ENCODE measurements at places on chromosomes 6 and 20.

- DNase-seq: no peak
Observed at GRCh38 chr6:105889902-105890301, 196.2 kb upstream of the PRDM1 start.

DNA sequence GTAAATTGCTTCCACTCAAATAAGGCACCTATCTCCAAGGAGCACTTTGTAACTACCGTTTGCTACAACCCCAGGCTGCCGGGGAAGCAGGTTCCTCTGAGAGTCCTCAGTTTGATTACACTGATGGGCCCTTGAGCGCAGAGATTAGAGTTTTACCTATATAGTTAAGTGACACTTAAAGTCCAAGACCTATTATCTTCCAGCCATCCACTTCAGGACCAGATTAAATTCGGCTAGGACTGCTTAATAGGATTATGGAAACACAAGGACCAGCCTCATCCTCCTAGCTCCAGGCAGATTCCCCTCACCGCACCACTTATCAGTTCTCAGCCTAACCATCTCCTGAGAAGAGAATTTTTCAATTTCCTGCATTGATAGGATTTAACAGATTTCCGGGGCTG lies 64.7 kb upstream of the TIAM2 start:
- DNase-seq: no peak

GRCh38 chr6:165988302-165988756 lies 179.3 kb downstream of the TBXT start:
- no peak for DNase-seq

DNA sequence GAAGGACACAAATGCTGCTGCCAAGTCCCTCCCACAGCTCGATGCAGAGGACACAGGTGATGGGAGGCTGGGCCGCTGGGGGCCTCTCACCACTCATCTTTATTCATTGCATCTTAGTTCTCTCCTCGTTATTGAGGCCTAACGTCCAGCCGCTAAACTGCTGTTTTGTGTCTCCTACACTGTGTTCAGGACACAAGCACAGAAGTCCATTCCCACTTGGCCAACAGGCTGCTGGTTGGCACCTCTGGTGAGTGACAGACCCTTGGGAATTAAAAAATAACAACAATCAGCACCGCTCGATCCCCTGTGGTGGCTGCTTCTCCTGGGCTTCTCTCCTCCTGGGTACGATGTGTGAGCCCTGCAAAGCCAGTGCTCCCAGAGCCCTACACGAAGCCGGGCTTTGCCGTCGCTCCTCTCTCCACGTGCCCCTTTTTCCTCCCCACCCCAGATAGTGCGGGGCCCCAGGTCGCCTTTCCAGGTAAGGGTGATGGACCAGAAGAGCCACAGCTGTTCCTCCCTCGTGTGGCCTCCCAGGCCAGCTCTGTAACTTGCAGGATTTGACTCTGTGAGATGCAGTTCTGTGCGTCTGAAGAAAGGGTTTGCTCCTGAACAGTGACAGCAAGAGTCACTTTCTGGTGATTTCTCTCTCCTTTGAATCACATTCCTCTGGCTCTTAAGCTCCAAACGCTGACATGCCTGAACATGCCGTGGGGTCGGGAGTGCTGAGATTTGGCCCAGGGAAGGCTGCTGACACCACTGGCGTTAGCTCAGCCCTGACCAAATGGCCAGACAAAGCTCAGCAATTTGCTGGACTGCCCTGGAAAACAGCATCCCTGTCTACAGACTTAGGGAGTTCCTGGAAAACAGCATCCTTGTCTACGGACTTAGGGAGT lies 59.3 kb downstream of the DLL1 start:
- DNase-seq: no peak

DNA sequence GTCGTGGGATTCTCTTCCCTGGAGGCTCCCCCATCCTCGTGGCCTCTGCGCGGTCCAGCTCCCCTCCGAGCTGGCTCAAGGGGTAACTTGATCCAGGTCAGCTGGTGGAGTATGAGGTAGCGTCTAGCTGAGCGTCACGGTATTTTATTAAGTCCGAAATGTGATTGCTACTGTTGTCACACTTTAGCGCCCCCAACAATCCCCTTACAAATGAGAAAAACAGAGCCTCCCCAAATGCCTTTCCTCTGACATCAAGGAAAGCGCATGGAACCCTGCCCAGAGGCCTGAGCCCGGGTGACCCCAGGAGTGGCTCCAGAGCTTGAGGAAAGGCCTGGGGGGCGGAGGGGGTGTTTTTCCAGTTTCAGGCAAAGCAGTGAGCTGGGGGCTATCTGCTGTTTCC lies 192.4 kb downstream of the ZMYND8 start:
- DNase-seq: no peak

DNA sequence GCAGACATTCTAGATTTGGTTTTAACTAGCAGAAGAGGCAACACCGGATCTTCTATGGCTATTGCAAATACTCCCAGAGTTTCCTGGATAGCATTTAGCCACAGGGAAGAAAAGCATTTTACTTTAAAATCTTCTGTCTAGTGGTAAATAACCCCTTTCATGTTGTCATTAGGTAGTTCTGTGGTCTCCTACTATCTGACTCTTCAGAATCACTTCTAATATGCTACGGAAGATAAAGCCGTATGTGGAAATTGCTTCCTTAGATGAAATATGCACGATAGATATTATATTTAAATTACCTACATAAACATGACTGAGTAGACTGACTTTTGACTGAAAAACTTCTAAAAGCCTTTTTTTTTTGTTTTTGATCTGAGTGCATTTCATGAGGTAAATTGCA lies 759 bp downstream of the CRISP3 start:
- no peak for DNase-seq

- no peak for DNase-seq
Observed at GRCh38 chr6:53432318-53433161, 83.8 kb upstream of the ELOVL5 start.

DNA sequence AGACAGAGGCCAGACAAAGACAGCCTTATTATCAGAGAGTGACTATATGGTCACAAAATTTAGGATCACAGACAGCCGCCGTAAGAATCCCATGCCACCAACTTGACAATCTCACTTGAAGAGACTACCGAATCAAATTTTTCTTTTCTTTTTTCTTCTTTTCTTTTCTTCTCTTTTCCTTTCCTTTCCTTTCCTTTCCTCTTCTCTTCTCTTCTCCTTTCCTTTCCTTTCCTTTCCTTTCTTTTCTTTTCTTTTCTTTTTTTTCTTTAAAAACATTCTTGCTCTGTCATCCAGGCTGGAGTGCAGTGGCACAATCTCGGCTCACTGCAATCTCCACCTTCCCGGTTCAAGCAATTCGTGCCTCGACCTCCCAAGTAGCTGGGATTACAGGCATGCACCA lies 1.2 kb upstream of the EPPIN start:
- DNase-seq: no peak

DNA sequence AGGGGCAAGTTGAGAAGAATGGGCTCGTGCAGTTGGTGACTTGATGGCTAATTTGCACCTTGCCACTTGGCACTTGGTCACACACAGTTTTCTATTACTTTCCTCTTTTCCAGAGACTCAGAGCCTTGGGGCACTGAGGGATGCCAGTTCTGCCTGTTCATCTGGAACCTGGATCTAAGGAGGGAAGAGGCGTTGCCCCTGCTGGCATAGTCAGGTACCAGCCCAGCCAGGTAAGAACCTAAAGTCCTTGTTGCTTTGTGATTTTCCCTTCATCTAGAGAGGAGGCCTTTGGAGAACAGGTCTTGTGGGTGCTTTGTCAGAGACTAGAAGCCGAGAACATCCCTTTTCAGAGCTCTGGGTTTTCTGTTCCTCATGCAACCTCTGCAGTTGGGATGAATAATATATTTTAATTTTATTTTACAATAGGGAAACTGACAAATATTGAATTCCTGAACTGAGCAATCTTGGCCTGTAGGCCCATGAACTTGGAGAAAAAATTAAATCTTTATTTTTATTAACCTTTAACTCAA lies 11.4 kb downstream of the SYTL3 start:
- no peak for DNase-seq

- no peak for DNase-seq
Observed at GRCh38 chr6:157088841-157089240, 234.5 kb downstream of the TMEM242 start.

DNA sequence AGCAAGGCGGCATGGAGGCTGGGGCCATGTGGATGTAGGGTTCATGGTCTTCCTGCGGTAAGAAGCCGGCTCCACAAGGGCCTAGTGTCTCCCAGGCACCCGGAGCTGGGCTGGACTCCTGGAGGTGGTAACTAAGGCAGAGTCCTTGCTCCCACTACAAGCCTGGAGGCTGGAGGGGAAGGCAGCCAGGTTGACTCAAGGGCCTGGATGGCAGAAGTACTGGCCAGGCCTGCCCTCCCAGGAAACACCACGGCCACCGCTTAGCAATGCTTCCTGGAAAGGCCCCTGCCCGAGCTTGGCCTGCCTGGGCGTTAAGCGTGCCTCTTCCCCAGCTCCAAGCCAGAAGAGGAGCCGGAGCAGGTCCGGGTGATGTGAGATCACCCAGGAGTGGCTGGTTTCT lies 182.0 kb downstream of the ZDHHC14 start:
- DNase-seq: no peak

DNA sequence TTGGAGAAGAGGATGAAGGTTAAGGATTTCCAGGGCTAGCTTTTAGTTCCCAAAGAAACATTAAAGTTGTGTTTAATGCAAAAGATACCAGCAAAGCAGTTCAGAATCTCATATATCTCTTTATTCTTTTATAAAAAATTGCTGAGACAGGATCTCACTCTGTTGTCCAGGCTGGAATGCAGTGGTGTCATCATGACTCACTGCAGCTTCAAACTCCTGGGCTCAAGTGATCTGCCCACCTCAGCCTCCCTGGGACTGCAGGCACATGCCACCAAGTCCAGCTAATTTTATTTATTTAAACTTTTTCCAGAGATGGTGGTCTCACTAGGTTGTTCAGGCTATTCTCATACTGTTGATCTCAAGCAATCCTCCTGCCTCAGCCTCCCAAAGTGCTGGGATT lies 41.1 kb upstream of the CAP2 start:
- no peak for DNase-seq

DNA sequence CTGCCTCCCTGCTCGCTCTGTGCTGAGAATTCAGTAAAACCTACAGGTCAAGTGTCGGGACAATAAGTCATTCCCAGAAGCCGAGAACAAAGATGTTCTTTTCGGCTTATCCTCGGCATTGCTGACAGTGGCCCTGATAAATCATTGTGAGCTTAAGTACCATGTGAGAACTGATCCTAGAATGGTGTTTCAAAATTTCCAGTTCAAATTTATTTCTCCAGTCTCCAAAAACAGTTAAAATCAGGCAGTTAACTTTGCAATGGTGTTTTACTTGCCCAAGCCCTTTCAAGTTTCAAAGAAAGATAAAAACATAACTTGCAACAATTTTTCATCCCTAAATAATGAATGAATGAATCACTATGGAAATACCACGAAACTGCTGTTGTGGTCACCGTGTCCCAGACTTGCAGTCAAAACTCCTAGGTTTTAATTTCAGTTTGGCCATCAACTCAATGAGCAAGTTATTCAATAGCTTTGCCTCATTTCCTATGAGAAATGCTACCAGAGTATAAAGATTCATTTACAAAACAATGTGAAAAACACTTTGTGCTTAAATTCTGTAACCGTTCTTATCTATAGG lies 4.3 kb downstream of the ATP5F1E start:
- DNase-seq: peak; percentile 23

- no peak for DNase-seq
Observed at GRCh38 chr6:104173668-104174067, 686.1 kb downstream of the HACE1 start.

- DNase-seq: no peak
Observed at GRCh38 chr6:93964321-93964720, 545.0 kb upstream of the EPHA7 start.

DNA sequence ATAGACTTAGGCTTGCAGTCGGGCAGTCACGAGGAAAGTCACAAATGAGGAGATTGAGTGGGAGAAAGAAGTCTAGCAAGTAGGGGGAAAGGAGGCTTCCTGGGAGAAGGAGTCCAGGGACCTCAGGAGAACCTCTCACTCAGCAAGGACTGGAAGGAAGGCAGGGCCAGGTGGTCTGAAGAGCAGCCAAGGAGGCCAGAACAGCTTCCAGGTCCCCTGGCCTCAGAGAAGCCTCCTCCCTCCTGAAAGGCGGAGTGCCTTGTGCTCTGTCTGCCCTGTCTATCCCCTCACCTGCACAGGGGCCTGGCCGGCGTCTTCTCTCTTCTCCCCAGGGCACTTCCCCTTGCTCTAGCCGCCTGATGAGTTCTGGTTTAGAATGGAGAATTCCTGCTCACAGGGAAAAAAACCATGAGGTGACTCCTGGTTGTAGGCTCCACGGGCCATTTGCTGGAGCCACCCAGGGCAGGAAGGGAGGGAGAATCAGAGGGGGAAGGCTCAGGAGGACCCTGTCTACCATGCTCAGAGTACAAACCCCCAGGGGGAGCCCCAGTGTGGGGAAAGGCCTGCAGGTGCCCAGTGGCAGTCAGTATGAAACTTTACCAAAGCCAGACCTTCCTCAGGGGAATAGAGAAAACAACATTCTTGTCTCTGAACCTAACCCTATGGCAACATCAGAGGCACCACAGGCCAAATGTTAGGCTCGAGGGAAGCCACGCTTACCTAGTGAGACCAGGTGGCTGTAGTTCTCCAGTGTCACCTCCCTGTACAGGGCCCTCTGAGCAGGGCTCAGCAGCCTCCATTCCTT lies 11.2 kb downstream of the ZNF337 start:
- no peak for DNase-seq

GRCh38 chr6:2950713-2951112 lies 20.7 kb downstream of the SERPINB6 start:
- no peak for DNase-seq

- DNase-seq: no peak
Observed at GRCh38 chr6:136761227-136761922, 30.9 kb downstream of the MAP3K5 start.

GRCh38 chr6:105453968-105454367 lies 51.1 kb upstream of the PREP start:
- DNase-seq: no peak

- no peak for DNase-seq
Observed at GRCh38 chr20:32663335-32664011, 10.3 kb downstream of the C20orf203 start.

DNA sequence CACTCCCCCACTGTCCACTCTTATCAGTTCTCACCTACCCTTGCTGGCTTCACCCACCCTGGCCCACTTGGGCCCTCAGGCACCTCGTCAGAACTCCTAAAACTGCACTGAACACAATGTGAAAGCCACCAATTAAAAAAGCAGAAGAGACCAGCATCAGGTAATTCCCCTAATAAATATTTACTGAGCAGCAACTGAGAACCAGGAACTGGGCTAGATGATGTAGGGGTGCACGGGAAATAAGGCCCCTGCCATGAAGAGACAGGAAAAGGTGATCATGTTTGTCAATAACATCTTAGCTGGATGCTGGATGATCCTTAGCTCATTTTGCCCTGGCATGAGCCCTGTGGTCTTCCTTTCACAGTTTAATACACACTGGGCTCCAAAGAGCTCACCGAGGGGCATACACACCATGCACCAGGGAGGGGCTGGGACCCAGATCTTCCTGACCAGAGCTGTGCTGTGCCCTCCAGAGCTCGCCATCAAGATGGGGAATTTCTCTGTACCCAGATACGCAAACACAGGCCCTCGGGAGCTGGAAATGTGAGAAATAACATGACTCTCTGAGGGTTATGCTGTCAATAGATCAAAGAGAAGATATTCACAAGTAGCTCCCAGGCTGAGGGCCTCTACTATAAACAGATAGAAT lies 113.6 kb upstream of the SLC22A16 start:
- no peak for DNase-seq

GRCh38 chr6:170221753-170222400 lies 69.0 kb downstream of the DLL1 start:
- no peak for DNase-seq

- peak; percentile 91 for DNase-seq
Observed at GRCh38 chr6:110682460-110682853, 132.8 kb downstream of the CDK19 start.
